Activated naive CD4-positive, alpha-beta T cell treated with anti-CD3 and anti-CD28 coated beads for 36 hours (primary cell): ENCODE measurements at places on chromosomes 1 and 21. TPM values are rescaled to one million over a fixed set of nuclear protein-coding genes. Genes with fewer than 3 reads are reported as not detected.

The CRABP2 gene
- total RNA-seq: 0.45 TPM

The HRNR gene
- not detected for total RNA-seq

The SUSD4 gene
- 1.1 TPM for total RNA-seq

The HIVEP3 gene
- 13.2 TPM for total RNA-seq

The HCRTR1 gene
- total RNA-seq: not detected

The RHCE gene
- 0.33 TPM for total RNA-seq

DNA sequence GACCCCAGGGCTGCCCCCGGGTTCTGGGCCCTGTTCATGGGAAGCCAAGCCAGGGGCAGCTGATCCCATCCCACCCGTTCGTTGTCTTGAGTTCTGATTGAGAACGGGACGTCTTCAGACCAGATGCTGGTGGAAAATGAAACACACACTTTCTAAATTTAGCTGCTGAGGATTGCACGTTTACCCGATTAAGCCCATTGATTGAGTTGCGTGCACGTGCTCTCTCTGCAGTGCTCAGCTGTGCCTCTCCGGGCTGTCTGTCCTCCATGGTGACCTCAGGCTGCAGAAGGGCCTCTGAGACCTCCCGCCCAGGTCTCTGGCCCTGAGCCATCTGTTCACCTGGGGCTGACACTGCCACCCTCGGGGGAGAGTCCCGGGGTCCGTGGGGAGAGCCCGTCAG is 27.0 kb upstream of the PEX10 start:
- H3K27ac ChIP-seq: no peak overlapping the region
- no peak overlapping the region for H3K4me3 ChIP-seq
- H3K36me3 ChIP-seq: no peaks in the 10 kb centered on the region
- H3K4me1 ChIP-seq: no peaks in the 10 kb centered on the region

DNA sequence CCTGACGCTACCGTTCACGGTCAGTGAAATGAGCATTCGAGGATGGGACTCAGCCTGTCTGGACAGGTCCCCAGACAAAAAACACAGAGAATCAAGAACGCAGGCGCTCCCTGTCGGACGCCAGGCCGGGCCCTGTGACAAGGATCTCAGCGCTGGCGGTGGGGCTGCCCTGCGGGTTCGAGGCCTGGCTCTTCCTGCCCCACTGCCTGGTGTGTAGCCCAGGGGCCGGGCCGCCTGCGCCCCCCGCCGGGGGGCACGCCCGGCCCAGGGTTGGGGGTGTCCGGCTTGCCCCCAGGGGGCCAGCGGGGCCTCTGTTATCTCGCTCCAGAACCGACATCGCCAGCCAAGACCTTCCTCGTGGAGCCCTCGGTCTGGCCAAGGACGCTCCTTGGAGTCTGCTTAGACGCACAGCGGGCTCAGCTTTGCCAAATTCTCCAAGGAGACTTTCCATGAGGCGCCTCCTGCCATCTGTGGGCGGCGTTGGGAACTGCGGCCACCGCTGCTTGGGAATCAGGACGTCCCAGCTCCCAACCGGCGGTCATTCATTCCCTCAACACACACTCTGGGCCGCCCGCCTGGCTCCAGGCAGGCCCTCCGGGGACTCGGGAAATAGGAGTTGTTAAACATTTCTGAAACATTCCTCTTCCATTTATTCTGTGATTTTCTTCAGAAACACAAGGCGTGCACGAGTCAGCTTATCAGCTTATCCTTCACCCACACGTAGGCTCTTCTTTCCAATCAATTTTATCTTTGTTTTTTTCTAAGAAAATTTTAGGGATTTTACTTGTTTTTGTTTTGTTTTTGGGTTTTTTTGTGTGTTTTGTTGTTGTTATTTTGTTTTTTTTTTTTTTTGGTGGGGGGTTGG is 11.3 kb upstream of the RIPK4 start:
- peak; percentile 60 for DNase-seq
- H3K27me3 ChIP-seq: peaks cover 57% of the 10 kb centered on the region
- no peaks in the 10 kb centered on the region for H3K36me3 ChIP-seq
- no peak overlapping the region for H3K4me3 ChIP-seq

DNA sequence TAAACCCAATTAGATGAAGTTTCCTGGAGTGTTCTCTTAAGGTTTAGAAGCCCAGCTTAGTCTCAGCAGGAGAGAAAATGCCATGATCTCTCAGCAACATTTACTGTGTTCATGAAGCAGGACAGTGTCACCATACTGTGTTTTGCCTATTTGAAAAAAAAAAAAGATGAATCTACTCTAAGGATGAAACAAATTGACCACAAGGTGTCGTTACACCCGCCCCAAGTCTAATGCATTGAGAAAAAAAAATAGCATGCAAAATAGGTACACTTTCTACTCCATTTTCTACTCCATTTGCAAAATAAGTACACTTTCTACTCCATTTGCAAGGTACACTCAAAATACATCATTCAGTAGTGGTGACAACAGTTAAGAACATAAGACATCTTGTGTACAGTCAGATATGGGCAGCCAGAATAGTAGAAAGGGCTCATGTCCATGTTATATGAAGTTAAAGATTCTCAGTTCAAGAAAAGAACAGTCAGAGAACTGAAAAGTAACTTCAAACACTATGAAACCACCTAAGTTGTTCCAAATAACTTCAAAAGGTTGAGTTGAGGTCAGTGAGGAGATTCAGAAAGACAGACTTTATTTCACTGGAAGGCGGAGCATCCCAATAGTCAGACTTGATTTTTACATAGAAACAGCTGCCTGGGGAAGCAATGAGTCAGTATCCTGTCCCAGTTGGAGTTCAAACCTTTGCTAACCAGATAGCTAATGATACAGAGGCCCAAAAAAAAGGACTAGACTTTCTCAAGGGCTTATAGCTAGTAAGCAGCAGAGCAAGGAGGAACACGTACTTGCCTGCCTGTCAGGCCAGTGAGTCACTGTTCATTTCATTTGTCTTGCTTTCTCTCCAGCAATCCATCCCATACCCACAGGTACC is 13.3 kb downstream of the PLPPR5 start:
- H3K4me1 ChIP-seq: peaks cover 10% of the 10 kb centered on the region
- H3K27me3 ChIP-seq: no peaks in the 10 kb centered on the region
- no peaks in the 10 kb centered on the region for H3K36me3 ChIP-seq
- peak; percentile 12 for DNase-seq
- H3K27ac ChIP-seq: no peak overlapping the region
- H3K4me3 ChIP-seq: no peak overlapping the region

DNA sequence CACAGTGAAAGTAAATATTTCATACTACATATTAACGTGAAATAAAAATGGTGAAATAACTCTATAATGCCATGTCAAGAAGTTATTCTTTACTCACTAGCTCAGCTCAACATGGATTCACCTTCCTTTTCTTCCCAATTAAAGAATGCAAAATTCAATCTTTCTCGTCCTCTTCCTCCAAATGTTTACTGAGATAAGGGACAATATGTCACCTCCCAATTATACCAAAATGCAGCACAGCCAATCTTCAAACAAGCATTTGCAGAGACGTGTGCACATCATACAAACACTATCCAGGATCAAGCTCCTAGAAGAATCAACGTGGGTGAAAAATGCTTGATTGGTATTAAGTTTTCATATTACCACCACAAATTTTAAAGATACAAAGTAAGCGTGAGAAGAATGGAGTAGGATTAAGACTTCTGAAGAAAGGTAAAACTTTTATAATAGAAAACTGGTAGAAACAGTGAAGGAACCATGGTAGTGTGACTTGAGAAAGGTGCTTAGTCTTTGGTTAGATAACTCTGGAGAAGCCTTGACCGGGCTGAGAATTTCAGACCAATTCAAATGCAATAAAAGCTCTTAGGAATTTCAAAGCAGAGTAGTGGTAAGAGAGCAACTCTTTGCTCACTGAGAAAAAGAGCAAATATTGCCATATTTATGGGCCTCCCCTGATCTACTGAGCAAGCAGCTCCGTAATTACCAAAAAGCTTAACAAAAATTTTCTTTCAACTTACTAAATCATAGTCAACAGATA is 7.2 kb downstream of the PTP4A2 start:
- peak overlapping the region; percentile 99 for H3K27ac ChIP-seq
- no peaks in the 10 kb centered on the region for H3K27me3 ChIP-seq
- peak overlapping the region; percentile 62 for H3K4me3 ChIP-seq
- peaks cover 34% of the 10 kb centered on the region for H3K36me3 ChIP-seq
- H3K4me1 ChIP-seq: peaks cover 83% of the 10 kb centered on the region

DNA sequence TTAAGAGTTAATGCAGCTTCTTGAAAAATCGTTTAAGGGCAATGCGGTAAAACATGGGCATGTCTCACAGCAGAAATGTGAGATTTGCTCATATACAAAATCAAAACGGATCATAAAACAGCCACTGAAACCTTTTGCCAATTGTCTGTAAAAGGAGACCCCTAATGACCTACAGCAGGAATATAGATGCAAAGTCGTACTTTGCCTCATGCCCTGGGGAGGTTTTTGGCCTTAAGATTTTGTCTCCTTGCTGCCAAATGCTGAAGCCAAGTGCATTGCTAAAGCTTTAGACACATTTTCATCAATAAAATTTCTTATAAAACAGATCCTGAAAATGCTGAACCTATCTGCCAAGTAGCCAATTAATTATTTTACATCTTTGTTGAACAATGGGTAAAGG is 226.9 kb downstream of the TGFB2 start:
- no peak overlapping the region for H3K4me3 ChIP-seq
- no peak overlapping the region for H3K27ac ChIP-seq
- no peaks in the 10 kb centered on the region for H3K4me1 ChIP-seq
- no peak for DNase-seq
- H3K27me3 ChIP-seq: no peaks in the 10 kb centered on the region
- H3K36me3 ChIP-seq: no peaks in the 10 kb centered on the region

GRCh38 chr1:59692591-59692990 is 122.2 kb upstream of the HOOK1 start:
- no peaks in the 10 kb centered on the region for H3K36me3 ChIP-seq
- peaks cover 12% of the 10 kb centered on the region for H3K4me1 ChIP-seq
- no peak for DNase-seq
- H3K27ac ChIP-seq: no peak overlapping the region
- no peak overlapping the region for H3K4me3 ChIP-seq
- no peaks in the 10 kb centered on the region for H3K27me3 ChIP-seq

GRCh38 chr1:30513396-30514136 is 209.8 kb downstream of the MATN1 start:
- H3K4me3 ChIP-seq: no peak overlapping the region
- no peak overlapping the region for H3K27ac ChIP-seq
- H3K27me3 ChIP-seq: peaks cover 4% of the 10 kb centered on the region
- DNase-seq: no peak

GRCh38 chr1:207313131-207313530 is 8.3 kb upstream of the CD55 start:
- H3K27ac ChIP-seq: no peak overlapping the region
- H3K4me3 ChIP-seq: no peak overlapping the region
- H3K4me1 ChIP-seq: peaks cover 23% of the 10 kb centered on the region
- no peaks in the 10 kb centered on the region for H3K36me3 ChIP-seq
- no peak for DNase-seq

- H3K27me3 ChIP-seq: no peaks in the 10 kb centered on the region
- H3K27ac ChIP-seq: no peak overlapping the region
- no peak overlapping the region for H3K4me3 ChIP-seq
- no peaks in the 10 kb centered on the region for H3K36me3 ChIP-seq
Measured at GRCh38 chr1:188708795-188709535, 1768.7 kb downstream of the BRINP3 start.

DNA sequence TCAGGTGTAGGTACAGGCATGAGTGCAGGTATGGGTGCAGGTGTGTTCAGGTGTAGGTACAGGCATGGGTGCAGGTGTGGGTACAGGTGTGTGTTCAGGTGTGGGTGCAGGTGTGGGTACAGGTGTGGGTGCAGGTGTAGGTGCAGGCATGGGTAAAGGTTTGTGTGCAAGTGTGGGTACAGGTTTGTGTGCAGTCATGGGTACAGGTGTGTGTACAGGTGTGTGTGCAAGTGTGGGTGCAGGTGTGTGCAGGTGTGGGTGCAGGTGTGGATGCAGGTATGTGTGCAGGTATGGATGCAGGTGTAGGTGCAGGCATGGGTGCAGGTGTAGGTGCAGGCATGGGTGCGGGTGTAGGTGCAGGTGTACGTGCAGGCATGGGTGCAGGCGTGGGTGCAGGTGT is 79.4 kb upstream of the ACTL8 start:
- H3K36me3 ChIP-seq: no peaks in the 10 kb centered on the region
- no peak overlapping the region for H3K4me3 ChIP-seq
- H3K27me3 ChIP-seq: no peaks in the 10 kb centered on the region
- H3K4me1 ChIP-seq: no peaks in the 10 kb centered on the region

DNA sequence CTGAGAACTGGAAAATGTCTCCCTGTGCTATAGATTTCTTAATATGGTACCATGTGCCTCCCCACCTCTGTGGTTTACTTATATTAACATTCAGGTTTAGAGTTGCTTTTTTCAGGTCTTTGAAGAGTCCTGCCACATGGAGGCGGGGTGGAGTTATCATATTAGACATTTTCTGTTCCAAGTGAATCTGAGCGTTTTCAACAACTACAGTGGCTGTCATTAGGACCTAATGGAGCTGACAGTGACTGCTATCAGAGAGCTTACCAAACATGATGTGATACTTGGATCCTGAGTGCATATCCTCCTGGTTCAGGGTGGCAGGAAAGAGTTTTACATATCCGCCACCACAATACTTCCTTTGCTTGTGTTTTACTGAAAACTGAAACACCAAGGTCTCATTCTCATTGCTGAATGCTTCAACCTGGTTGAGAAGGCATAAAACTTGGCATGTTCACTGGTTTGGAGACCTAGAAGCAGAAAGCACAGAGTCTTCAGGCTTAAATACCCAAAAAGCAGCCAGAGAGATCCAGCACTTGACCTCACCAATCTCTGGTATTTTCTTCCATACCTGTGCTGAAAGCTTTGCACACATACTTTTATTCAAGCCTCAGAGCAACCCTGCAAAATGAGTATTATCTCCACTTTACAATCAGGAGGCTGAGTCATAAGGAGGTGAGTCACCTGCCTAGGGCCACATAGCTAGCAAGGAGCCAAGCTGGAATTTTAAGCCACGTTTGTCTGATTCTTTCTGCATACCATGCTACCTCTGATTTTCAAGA is 47.4 kb upstream of the OSBPL9 start:
- H3K4me3 ChIP-seq: peak overlapping the region; percentile 13
- peaks cover 31% of the 10 kb centered on the region for H3K4me1 ChIP-seq
- no peaks in the 10 kb centered on the region for H3K36me3 ChIP-seq
- DNase-seq: peak; percentile 68
- no peaks in the 10 kb centered on the region for H3K27me3 ChIP-seq

- H3K4me1 ChIP-seq: peaks cover 78% of the 10 kb centered on the region
- no peak overlapping the region for H3K4me3 ChIP-seq
- no peak for DNase-seq
- H3K36me3 ChIP-seq: peaks cover 9% of the 10 kb centered on the region
Measured at GRCh38 chr21:25506261-25506660, 101.0 kb downstream of the MRPL39 start.

- no peaks in the 10 kb centered on the region for H3K36me3 ChIP-seq
- H3K4me3 ChIP-seq: no peak overlapping the region
- H3K27me3 ChIP-seq: peaks cover 6% of the 10 kb centered on the region
- H3K4me1 ChIP-seq: no peaks in the 10 kb centered on the region
Measured at GRCh38 chr21:45335761-45336534, 48.3 kb upstream of the POFUT2 start.

- H3K27ac ChIP-seq: no peak overlapping the region
- no peaks in the 10 kb centered on the region for H3K36me3 ChIP-seq
- H3K4me3 ChIP-seq: no peak overlapping the region
- H3K4me1 ChIP-seq: peaks cover 8% of the 10 kb centered on the region
Measured at GRCh38 chr1:232471250-232471649, 158.7 kb downstream of the SIPA1L2 start.

DNA sequence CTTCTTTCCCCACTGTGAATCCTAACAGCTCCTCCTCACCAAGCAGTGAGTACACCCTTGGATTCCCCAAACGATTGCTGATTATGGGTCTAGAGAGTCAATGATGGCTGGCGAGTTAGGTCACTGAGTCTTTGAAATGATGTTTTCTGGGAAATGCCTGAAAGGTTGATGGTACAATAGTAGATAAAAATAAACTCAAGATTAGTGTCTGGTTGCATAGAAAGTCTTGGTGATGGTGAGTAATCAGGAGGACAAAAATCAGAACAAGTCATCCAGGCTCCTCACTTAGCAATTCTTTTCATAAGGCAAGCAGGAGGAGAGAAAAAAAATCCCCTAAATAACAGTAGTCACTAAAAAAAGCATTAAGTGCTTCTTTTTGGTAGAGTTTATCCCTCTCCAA is 22.6 kb downstream of the HLX start:
- no peak for DNase-seq
- no peak overlapping the region for H3K4me3 ChIP-seq
- H3K36me3 ChIP-seq: no peaks in the 10 kb centered on the region
